ENCODE measurements at places on chromosomes 6 and 20.

GRCh38 chr6:43891072-43891870 is 121.3 kb downstream of the VEGFA start:
- no peak for DNase-seq

GRCh38 chr6:156839129-156839528 is 62.0 kb downstream of the ARID1B start:
- no peak for DNase-seq

DNA sequence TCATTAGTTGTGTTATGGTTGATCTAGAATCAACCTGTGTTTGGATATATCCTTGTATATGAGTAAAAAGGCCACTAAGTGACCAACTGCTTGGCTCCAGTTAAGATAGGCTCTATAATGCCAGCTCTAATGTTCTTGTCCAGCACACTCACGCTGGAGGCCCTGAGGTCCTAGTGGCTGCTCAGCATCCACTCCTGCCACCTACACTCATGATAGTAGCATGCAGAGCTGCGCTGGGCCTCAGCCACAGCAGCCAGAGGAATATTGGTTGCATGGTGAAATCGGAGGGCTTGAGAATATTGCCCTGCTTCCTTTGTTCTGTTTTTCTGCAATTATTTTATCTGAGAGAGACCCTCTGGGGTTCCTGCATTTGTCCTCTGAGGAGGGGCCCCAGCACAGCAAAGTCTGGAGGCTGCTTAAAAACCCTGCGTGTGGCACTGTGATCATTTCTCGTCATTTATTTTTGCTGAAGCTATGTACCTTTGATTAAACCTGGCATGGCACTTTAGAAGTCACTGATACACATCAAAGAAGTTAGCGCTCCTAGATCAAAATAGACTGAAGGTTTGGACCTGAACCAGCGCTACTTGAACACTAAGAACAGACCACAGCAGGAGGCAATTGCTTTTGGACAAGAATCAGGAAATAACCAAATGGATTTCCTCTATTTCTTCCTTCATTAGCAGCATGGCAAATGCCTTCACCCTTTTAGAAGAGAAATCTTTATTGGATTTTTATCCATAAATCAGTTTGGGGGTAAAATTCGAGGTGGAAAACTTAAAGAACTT is 398.4 kb upstream of the ID4 start:
- DNase-seq = no peak

- no peak for DNase-seq
Observed at GRCh38 chr6:138405816-138406413, 1.9 kb downstream of the HEBP2 start.

- no peak for DNase-seq
Observed at GRCh38 chr6:122722746-122723145, 56.8 kb upstream of the FABP7 start.

- DNase-seq = no peak
Observed at GRCh38 chr20:59665656-59666555, 61.6 kb downstream of the PHACTR3 start.

- no peak for DNase-seq
Observed at GRCh38 chr6:6969761-6970223, 138.0 kb upstream of the RREB1 start.

All from stimulated activated CD8-positive, alpha-beta memory T cell treated with anti-CD3 and anti-CD28 coated beads, Interleukin-2, amount 100 ng/mL, for 1 hour (primary cell).